ENCODE measurements at places on chromosomes 7 and 10. TPM values are rescaled to one million over a fixed set of nuclear protein-coding genes. Genes with fewer than 3 reads are reported as not detected.

Gene TAS2R41
- total RNA-seq: not detected

Gene NKX1-2
- not detected for total RNA-seq

Gene HMX2
- total RNA-seq: not detected

Gene ALKBH4
- 10.4 TPM for total RNA-seq

Gene MLXIPL
- not detected for total RNA-seq

Gene PLAU
- total RNA-seq: 3.0 TPM

Gene TMEM140
- total RNA-seq: 37.1 TPM

Gene ACSM6
- not detected for total RNA-seq

Gene LIPJ
- not detected for total RNA-seq

Gene TRUB1
- 14.9 TPM for total RNA-seq

Gene TRPV5
- total RNA-seq: not detected

Gene SUGCT
- total RNA-seq: not detected

Gene EFCAB10
- not detected for total RNA-seq

Gene UTF1
- not detected for total RNA-seq

Gene PLCE1
- total RNA-seq: 0.08 TPM

Gene CH25H
- total RNA-seq: not detected

Gene LRIT1
- total RNA-seq: not detected

Gene VSTM2A
- total RNA-seq: not detected

Gene DLD
- 70.6 TPM for total RNA-seq

Gene TEX47
- total RNA-seq: not detected

Gene CARD11
- 163 TPM for total RNA-seq

Gene TEX36
- total RNA-seq: not detected

Gene CYP2C18
- total RNA-seq: not detected

Gene OR2A7
- total RNA-seq: 3.0 TPM

Gene ZNF32
- 10.4 TPM for total RNA-seq

Gene H2BK1
- not detected for total RNA-seq

Gene ERV3-1
- total RNA-seq: 14.4 TPM

Gene SFTPA2
- not detected for total RNA-seq

Gene TUBB8
- not detected for total RNA-seq

Gene SCD
- 198 TPM for total RNA-seq

Gene CBLL1
- 44.0 TPM for total RNA-seq

Gene NKX2-3
- total RNA-seq: not detected

Gene JCAD
- 0.68 TPM for total RNA-seq

Gene WNT8B
- not detected for total RNA-seq

Gene LBX1
- not detected for total RNA-seq

Gene SFXN2
- 11.5 TPM for total RNA-seq

Gene TRIM50
- total RNA-seq: not detected

Gene MRLN
- total RNA-seq: not detected

Gene UPK3B
- 1.7 TPM for total RNA-seq

Gene PTEN
- 88.5 TPM for total RNA-seq

Gene NUTM2D
- total RNA-seq: 2.5 TPM

Gene AKR1D1
- total RNA-seq: not detected

Gene HPSE2
- total RNA-seq: not detected

Gene EBF3
- total RNA-seq: not detected

Gene VGF
- 0.33 TPM for total RNA-seq

Gene CLCN1
- not detected for total RNA-seq

Gene CCDC136
- 4.8 TPM for total RNA-seq

Gene TMEM176A
- total RNA-seq: not detected

Gene NDUFA5
- 52.7 TPM for total RNA-seq

Gene FFAR4
- total RNA-seq: not detected
